ENCODE measurements at places on chromosomes 3 and 15.

GRCh38 chr3:35663471-35663870, 24.1 kb downstream of the ARPP21 start:
- no peak for DNase-seq

DNA sequence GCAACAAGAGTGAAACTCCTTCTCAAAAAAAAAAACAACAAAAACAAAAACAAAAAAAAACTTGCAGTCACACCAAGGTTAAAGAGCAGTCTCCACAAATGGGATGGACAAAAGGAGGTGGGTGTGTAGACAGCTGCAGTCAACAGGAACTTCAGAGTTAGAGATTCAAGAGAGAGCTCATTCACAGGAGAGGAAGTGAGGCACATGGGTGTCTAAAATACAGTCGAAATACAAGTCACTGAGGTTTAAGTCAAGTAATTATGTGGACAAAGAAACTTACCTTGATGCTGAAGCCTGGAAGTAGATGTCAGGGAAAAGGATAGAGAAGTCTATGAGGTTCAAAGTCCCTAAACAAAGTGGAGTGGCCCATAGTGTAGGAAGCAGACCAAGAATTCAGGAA, 14.8 kb downstream of the MRPS11 start:
- no peak for DNase-seq

- DNase-seq, result no peak
Observed at GRCh38 chr3:112813723-112814171, 32.9 kb downstream of the CD200R1L start.

GRCh38 chr15:40108061-40108854, 421 bp downstream of the BMF start:
- DNase-seq, result no peak

- DNase-seq, result no peak
Observed at GRCh38 chr15:80309769-80310384, 57.9 kb upstream of the CTXND1 start.
